Suppressor macrophage (primary cell): ENCODE measurements at places on chromosomes 4 and X.

GRCh38 chr4:6113641-6114040, 86.7 kb downstream of the JAKMIP1 start:
- DNase-seq = no peak

- DNase-seq = no peak
These were observed 495.6 kb downstream of the KCNIP4 start for GRCh38 chr4:21452931-21453330.

DNA sequence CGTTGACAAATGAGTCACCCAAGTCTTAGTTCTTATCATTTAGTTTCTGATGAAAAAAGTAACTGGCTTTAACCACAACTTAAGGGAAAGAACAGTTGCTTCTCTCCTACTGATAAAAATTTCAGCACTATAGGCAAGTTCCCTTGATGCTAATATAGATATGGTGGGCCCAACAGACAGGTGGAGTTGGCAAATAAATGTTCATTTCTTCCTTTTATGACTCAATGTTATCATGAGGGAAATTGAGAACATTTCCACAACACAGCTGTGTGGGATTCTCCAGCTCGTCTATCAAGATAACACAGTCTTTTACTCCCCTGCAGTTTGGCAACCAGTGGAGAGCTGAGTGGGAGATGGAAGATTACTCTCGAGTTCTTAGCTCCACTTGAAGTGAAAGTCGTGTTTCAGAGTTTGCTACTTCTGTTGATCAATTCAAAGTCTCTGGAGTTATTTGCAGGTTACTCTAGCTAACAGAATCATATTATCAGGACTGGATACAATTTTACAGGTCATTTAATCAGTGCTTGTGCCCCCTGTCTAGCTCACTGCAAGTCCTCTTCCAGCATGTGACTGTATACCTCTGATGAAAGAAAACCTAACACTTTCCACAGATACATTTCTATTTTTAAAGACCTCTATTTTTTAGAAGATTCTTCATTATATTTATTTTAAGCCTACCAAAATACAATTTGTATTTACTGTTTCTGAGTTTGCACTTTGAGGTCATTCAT, 270.6 kb upstream of the GK2 start:
- DNase-seq = no peak

- no peak for DNase-seq
These were observed 258.6 kb upstream of the AGTR2 start for GRCh38 chrX:115911967-115912366.

GRCh38 chr4:140042634-140043033, 111.3 kb downstream of the MAML3 start:
- DNase-seq = no peak

- no peak for DNase-seq
These were observed 23.4 kb downstream of the ARHGEF9 start for GRCh38 chrX:63761639-63762038.

GRCh38 chr4:164937576-164938270, 39.7 kb downstream of the TRIM61 start:
- DNase-seq = no peak

DNA sequence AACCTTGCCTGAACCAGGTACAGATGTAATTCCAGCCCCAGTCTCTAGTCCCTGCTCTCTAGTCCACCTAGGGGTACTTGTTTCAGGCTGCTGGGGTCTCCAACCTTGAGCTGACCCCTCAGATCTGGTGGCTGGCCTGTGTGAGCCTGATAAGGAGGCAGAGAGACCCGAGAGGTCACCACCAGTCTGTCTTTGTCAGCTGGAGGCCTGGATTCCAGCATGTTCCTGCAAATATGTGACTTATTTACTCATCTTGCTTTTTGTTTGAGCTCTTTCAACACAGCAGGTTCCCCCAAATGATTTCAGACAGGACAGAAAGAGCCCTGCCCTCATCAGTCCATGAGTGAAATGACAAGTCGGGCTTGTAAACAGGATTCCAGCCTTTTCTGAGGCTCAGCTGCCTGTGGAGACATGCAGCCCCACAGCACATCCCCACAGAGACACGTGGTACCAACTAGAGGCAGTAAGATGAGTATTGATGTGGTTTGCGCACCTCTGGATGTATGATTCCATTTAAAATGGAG, 37.5 kb upstream of the STK26 start:
- peak; percentile 9 for DNase-seq

GRCh38 chrX:123961268-123962005, at the start of gene STAG2:
TSS of gene STAG2 (plus strand) at chrX:123961706. CDS start at chrX:124022628, 60,922 bp downstream.
- peak; percentile 87 for DNase-seq

- peak; percentile 91 for DNase-seq
These were observed 98.4 kb downstream of the ZNF674 start for GRCh38 chrX:46446727-46447378.

- peak; percentile 79 for DNase-seq
These were observed 70.7 kb downstream of the ANKRD50 start for GRCh38 chr4:124641715-124642381.

DNA sequence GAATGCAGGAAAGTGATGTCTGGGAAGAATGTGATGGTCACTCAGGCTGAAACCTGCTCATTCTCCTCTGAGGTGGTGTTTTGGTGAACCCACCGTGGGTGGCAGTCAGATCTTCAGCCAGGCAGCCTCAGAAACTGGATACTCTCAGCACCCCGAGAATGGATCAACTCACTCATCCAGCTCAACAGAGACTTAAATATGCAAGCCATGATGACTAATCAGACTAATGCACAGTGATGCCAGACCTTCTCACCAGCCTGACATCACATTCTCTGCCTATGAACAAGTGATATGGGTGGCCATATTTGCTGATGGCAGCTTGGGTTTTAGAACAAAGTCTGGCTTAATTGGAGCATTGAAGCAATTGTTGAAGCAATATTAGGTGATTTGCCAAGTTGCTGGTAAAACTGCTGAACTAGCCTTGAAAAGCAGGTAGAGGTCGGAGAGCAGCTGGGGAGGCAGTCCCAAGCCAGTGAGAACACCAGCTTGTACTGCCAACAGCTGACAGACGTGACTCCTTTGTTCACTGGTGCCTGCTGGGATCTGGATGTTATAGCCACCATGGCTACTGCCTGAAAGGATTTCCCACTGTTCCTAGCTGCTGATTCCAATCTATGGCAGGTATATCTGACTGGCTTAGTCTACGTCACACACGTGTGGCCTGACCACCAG, 608.1 kb downstream of the MID1IP1 start:
- no peak for DNase-seq

DNA sequence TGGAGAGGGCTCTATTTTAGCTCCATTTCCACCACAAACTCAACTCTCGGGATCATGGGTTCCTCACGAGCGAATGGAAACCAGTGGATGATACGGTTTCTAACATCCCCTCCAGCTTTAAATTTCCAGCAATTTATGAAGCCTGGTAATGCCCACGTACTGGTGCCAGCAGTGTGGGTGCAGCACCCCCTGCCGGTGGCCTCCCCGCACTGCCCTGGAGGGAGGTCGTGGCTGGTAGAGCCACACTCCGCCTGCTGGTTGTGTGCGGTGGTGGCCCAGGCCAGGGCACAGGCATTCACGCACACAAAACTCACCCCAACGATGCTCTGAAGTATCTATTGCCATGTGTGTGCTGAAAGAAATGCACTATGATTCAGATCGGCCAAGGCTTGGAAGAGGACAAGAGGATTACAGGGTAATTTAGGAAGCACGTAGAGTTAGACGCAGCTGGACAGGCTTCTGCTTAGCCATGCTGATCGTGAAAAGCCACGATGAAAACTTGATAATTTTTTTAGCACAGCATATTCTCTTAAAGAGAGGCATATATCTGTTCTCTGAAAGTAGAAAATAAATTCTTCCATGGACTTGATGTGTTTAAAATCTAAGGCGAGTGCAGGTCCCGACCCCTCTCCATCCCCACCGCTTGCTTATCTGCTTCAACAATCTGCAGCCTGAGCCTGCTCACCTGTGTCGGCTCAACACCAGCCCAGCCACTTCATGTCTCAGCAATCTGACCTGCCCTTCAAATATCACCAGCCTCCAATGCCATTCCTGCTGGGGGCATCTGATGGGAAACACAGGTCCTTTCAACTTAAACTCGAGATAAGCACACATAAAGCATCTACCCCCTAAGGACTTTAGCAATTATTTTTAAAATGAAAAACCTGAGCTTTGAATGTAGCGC, 59.1 kb downstream of the SCD5 start:
- peak; percentile 84 for DNase-seq

DNA sequence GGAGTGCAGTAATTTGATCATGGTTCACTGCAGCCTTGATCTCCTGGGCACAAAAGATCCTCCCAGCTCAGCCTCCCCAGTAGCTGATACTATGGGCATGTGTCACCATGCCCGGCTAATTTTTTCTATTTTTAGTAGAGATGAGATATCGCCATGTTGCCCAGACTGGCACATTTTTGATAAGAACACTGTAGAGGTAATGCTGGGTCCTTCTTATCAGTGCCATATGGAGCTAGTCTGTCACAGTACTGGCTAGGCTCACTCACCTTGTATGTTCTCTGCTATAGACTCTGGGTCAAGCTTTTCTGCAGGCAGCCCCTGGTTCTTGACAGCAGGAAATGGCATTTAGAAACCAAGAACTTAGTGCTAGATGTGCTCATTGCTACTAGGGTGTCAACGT, 53.9 kb downstream of the BCOR start:
- DNase-seq = no peak

- DNase-seq = no peak
These were observed 57.9 kb downstream of the C4orf50 start for GRCh38 chr4:5960252-5960880.

- no peak for DNase-seq
These were observed 1521.7 kb downstream of the RPA4 start for GRCh38 chrX:98405376-98405775.

DNA sequence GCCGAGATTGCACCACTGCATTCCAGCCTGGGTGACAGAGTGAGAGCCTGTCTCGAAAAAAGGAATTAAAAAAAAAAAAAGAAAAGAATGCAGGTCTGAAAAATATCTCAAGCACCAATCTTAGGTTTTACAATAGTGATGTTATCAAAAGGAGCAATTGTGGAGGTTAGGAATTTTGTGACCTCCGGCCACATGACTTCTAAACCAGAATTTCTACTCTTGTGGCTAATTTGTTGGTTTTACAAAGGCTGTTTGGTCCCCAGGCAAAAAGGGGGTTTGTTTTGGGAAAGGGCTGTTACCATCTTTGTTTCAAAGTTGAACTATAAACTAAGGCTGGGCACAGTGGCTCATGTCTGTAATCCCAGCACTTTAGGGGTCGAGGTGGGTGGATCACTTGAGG, 15.4 kb upstream of the ZNF41 start:
- DNase-seq = no peak

- DNase-seq = no peak
These were observed 508.5 kb downstream of the MID1IP1 start for GRCh38 chrX:39309721-39310152.

GRCh38 chrX:18887825-18888212, 96.1 kb downstream of the PHKA2 start:
- DNase-seq = peak; percentile 1

DNA sequence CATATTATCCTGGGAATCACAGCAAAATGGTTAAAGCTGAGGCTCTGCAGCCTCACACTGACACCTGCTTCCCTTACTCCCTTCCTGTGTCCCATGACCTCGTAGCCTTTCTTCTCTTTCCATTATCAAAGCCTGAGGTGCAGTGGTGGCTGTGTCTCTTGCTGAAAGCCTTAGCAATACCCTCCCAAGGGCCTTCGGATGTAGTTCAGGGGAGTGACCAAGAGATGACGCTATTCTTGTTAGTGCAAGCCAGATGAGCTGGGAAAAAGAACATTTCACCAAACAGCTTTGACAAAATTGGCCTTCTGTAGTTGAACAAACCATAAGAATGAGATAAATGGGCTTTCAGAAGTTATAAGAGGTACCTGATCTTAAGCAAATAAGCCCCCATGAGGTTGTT, 31.6 kb downstream of the SMIM10L2A start:
- DNase-seq = no peak

GRCh38 chr4:136863756-136864155, 668.5 kb downstream of the PCDH18 start:
- no peak for DNase-seq

- DNase-seq = no peak
These were observed 165.1 kb upstream of the TTC29 start for GRCh38 chr4:147110473-147111367.

GRCh38 chr4:111537871-111538270, 607.4 kb upstream of the FAM241A start:
- DNase-seq = no peak

DNA sequence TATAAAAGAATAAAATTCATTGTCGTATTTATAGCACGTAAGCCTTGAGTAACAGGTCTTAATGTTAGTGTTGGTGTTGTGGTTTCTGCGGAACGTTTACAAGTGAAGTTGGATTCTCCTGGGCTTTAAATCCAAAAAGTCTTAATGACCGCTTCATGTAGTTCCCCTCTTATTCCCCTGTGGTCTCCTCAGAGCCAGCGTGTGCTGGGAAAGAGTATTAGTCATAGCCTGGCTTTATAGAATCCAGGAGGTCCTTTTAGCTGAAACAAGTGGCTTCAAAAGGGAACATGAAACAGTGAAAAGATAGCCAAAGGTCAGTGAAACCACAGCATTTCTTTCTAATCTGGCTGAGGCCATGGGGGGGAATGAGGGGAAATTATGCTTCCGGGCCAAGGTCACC, 79.1 kb downstream of the CLCN4 start:
- no peak for DNase-seq

GRCh38 chr4:13763707-13764106, 136.2 kb upstream of the BOD1L1 start:
- no peak for DNase-seq

DNA sequence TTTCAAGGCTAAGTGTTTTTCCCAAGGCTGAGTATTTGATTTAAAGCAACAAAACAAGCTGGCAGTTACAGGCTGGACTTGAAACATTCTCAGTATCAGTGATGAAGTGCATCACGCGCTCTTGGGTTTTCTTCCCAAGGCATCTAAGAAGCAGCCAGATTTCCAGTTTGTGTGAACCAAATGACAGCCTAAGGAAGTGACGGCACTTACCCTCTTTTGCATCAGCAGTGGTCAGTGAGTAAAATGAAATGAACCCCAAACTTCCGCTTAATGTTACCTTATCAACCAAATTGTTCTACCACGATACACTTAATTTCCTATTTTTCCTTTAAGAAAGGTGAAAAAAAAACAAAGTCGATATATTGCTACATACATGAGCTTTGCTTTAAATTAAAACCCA, 15.8 kb upstream of the GYPE start:
- DNase-seq = peak; percentile 72
